Neural crest cell (in vitro differentiated cells): ENCODE measurements at places on chromosomes 6 and 20. TPM values are rescaled to one million over a fixed set of nuclear protein-coding genes. Genes with fewer than 3 reads are reported as not detected.

The BPI gene
- total RNA-seq: not detected in 2 replicates

The DZANK1 gene
- 7.5 and 8.0 TPM in 2 replicates for total RNA-seq

The TMC2 gene
- total RNA-seq: not detected in 2 replicates

The RSPO3 gene
- not detected in 2 replicates for total RNA-seq

DNA sequence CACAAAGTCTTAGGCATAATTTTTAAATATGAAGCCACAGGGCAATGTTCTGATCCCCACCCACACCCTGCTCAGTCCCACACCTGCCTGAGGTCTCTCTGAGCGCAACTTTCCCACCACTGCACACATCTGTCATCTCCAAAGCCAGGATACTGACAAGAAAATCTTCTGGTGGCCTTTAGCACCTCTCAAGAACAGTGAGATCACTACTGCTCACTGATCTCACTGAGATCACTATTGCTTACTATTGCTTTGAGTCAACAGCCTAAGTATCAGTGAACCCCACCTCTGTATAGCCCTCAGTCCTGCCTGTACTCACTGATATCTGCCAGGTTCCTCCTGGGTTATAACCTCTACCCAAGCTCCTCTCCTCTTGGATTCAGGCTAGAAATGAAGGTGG lies 6.4 kb downstream of the TNFRSF21 start:
- no peak overlapping the region for H3K27ac ChIP-seq
- H3K36me3 ChIP-seq: no peaks in the 10 kb centered on the region
- peaks cover 11% of the 10 kb centered on the region for H3K27me3 ChIP-seq
- DNase-seq: no peak
- H3K4me3 ChIP-seq: no peak overlapping the region

- H3K27me3 ChIP-seq: no peaks in the 10 kb centered on the region
- no peak for DNase-seq
- no peaks in the 10 kb centered on the region for H3K36me3 ChIP-seq
- no peak overlapping the region for H3K4me3 ChIP-seq
Measured at GRCh38 chr6:54681987-54682386, 164.6 kb upstream of the FAM83B start.

DNA sequence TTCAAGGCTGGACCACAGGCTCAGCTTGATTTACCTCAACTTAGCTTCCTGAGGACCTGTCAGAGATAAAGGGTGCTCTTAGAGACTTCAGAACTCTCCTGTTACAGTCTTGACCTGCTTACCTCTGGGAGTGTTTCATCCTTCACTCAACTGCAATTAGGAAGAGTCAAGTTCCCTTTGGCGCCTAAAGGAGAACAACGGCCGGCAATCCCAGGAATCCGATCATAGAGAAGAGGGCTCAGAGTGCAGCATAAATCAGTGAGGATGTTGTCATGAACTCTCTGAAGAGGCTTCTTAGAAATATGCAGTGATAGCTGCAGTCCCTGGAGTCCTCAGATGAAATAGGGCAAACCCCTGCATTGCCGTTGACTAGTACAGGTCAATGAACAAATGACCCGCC lies 36.4 kb downstream of the LYRM2 start:
- H3K27me3 ChIP-seq: no peaks in the 10 kb centered on the region
- DNase-seq: no peak
- H3K27ac ChIP-seq: no peak overlapping the region
- H3K4me1 ChIP-seq: no peaks in the 10 kb centered on the region
- H3K36me3 ChIP-seq: no peaks in the 10 kb centered on the region

GRCh38 chr20:47338131-47338628 lies 18.3 kb downstream of the ZMYND8 start:
- no peaks in the 10 kb centered on the region for H3K27me3 ChIP-seq
- peaks cover 41% of the 10 kb centered on the region for H3K4me1 ChIP-seq
- H3K36me3 ChIP-seq: peaks cover 9% of the 10 kb centered on the region

DNA sequence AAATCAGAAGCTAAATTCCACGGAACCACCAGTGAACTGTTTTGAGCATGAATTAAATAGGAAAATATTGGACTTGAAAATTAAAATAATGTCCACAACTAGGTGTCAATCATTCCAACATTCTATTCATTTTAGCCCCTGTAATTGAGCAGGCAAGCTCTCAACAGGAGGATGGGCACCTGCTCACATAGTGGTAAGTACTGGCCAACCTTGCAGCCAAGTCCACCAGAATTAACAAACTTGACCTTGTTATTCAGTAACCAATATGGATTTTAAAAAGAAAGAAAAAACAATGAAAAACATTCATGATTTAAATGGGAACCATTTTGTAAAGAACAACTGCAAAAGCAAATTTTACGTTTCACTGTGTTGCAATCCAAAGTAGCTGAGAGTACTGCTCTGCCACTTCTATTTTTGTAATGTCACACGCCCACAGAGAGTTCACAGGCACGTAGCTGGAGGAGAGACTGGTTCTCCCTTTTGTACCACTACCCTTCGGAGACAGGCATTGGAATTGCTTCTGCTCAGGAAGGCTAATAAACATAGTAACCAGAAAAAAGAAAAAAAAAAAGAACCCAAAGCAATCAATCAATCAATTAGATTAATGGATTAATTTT lies 75.2 kb upstream of the F13A1 start:
- no peaks in the 10 kb centered on the region for H3K4me1 ChIP-seq
- H3K4me3 ChIP-seq: no peak overlapping the region
- H3K36me3 ChIP-seq: no peaks in the 10 kb centered on the region
- no peak overlapping the region for H3K27ac ChIP-seq
- H3K27me3 ChIP-seq: peaks cover 18% of the 10 kb centered on the region

DNA sequence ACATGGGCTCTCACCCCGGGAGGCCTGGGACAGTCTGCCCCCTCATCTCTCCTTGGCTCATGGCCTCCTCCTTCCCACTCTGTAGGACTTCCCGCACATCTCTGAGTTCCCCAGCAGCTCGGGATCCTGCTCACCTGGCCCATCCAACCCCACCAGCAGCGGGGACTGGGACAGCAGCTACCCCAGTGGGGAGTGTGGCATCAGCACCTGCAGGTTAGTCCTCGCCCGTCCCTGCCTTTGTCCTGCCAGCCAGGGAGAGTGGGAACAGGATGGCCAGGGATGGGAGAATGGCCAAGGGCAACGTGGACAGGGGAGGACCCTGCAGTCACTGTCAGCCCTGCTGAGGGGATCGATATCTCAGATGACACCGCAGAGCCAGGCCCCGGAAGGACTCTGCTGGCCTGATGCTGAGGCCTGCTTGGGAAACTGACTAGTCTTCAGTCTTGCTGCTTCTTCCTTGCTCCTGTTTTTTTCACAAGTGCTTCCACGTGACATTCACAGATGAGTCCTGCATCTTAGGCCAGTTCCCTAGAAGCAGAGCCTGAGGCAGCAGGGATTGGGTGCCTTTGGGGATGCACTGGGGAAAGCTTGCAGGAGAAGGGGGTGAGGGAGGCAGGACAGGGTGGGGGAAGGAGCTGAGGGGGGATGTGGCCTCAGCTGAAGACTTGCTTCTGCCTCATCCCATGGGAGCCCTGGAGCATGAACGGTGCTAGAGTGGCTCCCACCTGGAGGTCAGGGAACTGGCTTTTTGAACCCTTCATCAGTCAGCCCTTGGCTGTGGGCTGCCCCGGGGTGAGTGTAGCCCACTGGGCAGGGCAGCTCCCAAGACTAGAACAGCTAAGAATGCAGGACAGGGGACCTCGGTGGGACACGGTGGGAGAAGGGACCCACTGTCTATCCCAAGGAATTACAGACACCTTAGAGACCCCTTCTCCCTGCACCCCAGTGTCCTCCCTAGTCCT lies 120.1 kb downstream of the JPH2 start:
- no peak for DNase-seq
- H3K36me3 ChIP-seq: no peaks in the 10 kb centered on the region
- H3K27me3 ChIP-seq: no peaks in the 10 kb centered on the region
- no peaks in the 10 kb centered on the region for H3K4me1 ChIP-seq
- H3K4me3 ChIP-seq: no peak overlapping the region

DNA sequence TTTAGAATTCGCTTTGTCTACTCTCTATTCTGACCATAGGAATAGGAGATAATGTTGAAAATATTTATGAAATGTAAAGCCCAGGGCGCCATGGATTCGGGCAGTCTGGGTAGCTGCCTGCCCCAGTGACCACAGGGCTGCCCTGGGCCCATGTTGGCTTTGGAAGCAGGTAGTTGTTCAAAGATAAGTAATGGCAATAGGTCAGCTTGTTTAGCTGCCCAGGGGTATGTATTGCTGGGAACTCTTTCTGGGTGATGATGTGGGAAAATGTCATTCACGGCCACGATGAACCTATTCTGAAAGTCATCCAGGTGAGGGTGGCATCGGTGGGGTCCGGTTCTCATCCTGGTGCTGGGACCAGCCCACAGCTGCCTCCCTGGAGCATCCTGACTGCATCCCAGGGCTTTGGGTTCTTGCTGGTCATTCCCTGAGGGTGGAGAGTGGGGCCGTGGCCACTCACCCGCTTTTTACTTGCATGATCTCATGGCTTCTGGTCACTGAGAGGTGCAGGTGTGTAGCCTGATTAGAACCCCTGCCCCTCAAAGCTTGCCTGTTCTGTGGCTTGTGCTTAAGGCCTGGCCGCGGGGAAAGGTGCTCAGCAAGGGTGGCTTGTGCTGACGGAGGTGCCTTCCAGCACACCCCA lies 102.8 kb downstream of the ERMARD start:
- H3K4me3 ChIP-seq: no peak overlapping the region
- H3K36me3 ChIP-seq: no peaks in the 10 kb centered on the region
- H3K27ac ChIP-seq: no peak overlapping the region
- H3K27me3 ChIP-seq: no peaks in the 10 kb centered on the region

DNA sequence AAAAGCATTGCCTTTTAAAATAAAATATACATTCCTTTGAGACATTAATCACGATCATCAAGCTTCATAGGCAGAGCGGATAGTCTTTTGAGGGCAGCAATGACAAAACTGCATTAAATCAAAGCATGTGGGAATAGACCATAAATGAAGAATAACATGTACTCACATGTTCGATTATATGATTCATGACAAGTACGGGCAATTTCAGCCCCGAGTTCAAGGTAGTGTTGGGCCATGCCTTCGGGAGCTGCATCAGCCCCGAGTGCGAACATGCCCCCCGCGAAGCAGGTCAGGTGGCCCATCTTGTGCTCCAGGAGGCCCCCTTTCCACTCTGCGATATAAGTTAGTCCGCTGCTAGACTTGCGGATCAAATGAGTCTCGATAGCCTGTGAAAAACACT lies 111.0 kb upstream of the FAM184A start:
- no peak for DNase-seq
- peaks cover 3% of the 10 kb centered on the region for H3K4me1 ChIP-seq
- H3K4me3 ChIP-seq: no peak overlapping the region
- peaks cover 3% of the 10 kb centered on the region for H3K36me3 ChIP-seq
- H3K27ac ChIP-seq: no peak overlapping the region

DNA sequence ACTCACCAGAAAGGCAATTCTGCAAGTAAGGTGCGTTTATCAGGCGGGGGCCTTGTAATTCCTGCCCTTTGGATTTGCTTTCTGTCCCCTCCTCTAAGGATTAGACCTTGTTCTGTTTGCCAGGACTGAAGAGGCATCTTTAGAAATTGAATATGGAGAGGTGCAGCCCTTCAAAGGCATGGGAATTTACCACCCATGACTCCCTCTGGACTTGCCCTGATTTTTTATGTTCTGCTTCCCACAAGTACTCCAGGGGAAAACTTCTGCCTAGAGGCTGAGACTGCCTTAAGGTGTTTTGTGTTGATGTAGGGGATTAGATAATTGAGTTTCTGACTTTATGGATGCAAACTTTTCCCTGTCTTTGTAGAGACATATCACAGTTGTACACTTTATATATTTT lies 30.2 kb downstream of the SYTL3 start:
- no peaks in the 10 kb centered on the region for H3K27me3 ChIP-seq
- H3K4me1 ChIP-seq: no peaks in the 10 kb centered on the region
- H3K4me3 ChIP-seq: no peak overlapping the region

DNA sequence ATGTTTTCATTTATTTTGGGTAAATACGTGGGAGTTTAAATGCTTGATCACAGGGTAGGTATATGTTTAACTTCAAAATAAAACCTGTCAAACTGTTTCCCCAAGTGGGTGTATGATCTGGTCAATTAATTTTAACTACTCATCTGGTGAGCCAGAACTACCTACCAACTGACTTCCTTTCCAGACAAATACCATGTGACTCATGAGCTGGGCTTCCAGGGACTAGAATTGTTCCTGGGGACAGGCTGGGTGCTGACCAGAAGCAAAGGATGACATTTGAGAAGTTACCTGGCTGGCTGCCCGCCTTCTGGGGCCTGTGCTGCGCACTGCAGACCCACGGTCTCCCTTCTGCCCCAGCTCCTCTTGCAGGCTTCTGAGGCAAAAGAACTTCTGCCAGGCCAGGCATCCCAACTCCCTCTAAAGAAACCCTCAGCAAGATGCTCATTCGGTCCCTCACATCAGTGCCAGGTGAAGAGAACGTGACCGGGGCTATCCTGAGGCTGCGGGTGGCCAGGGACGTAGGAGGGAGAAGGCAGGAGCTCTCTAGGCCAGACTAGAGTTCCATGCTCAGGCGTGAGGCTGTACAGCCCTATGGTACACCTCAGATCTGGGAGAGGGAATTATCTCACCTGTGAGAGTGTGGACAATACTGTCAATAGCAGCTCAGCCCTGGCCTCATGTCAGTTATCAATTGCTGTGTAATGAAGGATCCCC lies 103.6 kb downstream of the JPH2 start:
- no peaks in the 10 kb centered on the region for H3K36me3 ChIP-seq
- DNase-seq: no peak
- H3K27ac ChIP-seq: no peak overlapping the region
- H3K4me3 ChIP-seq: no peak overlapping the region
- no peaks in the 10 kb centered on the region for H3K4me1 ChIP-seq

DNA sequence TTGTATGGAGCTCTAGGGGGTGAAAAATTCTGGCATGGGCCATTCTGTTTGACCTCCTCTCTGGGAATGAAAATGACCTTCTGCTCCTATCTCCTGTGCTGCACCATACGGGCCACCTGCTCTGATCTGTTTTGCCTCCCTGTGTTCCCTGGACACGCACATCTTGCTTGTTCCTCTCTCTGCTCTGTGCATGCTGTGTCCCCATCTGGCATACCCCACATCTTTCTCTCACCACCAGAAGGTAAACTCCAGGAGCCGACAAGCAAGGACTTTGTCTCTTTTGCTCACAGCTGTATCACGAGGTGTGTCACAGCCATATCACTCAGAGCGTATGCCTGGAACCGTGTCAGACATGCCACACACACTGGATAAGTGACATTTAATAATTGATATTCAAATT lies 208.4 kb upstream of the DTNBP1 start:
- H3K36me3 ChIP-seq: no peaks in the 10 kb centered on the region
- H3K27me3 ChIP-seq: no peaks in the 10 kb centered on the region
- no peak for DNase-seq
- H3K4me3 ChIP-seq: no peak overlapping the region
- peaks cover 3% of the 10 kb centered on the region for H3K4me1 ChIP-seq

DNA sequence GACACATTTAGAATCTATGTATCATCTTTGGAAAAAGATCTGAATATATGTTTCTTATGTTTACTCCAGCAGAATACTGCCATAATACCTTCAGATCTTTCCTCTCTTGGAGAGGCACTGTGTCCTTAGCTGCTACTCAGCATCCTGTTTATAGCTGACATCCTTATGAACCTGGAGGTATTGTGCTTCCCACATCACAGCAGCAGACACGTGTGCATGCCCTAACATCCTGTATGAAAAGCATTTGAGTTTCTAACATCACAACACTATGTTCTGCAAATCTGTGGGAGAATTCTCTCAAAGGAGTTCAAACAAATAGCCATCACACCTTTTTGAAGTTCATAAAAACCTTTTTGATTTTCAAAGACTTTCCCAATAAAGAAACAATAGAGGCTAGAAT lies 216.0 kb downstream of the GJA1 start:
- no peak overlapping the region for H3K27ac ChIP-seq
- H3K27me3 ChIP-seq: no peaks in the 10 kb centered on the region
- DNase-seq: no peak
- no peaks in the 10 kb centered on the region for H3K4me1 ChIP-seq
- H3K36me3 ChIP-seq: no peaks in the 10 kb centered on the region
